Mesangial cell (primary cell): ENCODE measurements at places on chromosomes 1 and 21. TPM values are rescaled to one million over a fixed set of nuclear protein-coding genes. Genes with fewer than 3 reads are reported as not detected.

The OR2L13 gene
- total RNA-seq = not detected in 2 replicates

The OTUD3 gene
- total RNA-seq = 1.9 and 2.1 TPM in 2 replicates

The A3GALT2 gene
- not detected in 2 replicates for total RNA-seq

The PFDN2 gene
- 25.9 and 58.7 TPM in 2 replicates for total RNA-seq

The NTMT2 gene
- total RNA-seq = not detected in 2 replicates

The NBPF11 gene
- total RNA-seq = 2.0 and 5.5 TPM in 2 replicates

The MUL1 gene
- total RNA-seq = 22.3 and 32.8 TPM in 2 replicates

The LCK gene
- 0.25 and 0.33 TPM in 2 replicates for total RNA-seq

The NAV1 gene
- total RNA-seq = 46.3 and 65.5 TPM in 2 replicates

The C1orf94 gene
- total RNA-seq = not detected in 2 replicates

The RGL1 gene
- 2.0 and 6.0 TPM in 2 replicates for total RNA-seq

The RSRP1 gene
- 15.0 and 40.3 TPM in 2 replicates for total RNA-seq

The CAMK2N1 gene
- 6.4 and 14.1 TPM in 2 replicates for total RNA-seq
